ENCODE measurements at places on chromosomes 1 and 21.

DNA sequence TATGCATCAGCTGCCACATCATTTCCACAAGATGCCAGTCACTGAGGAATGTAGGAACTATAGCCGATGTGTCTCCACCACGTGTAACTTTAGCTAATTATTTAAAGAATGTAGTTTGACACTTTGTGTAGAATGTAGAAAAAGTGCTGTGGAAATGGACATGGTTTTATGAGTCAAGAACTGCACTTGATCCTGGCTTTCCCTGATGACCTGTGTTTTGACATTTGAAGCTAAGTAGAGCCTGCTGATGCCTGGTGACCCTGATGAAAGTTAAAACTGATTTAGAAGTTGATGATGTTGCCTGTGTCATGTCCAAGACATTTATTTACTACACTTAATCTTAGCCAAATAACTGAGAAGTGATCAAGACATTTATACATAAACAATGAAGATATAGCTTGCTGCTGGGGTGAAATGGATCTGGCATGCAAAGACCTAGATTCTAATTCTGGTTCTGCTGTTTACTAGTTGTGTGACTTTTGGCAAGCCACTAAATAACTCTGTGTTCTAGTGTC, 4.4 kb upstream of the OSBPL9 start:
- no peak for DNase-seq

DNA sequence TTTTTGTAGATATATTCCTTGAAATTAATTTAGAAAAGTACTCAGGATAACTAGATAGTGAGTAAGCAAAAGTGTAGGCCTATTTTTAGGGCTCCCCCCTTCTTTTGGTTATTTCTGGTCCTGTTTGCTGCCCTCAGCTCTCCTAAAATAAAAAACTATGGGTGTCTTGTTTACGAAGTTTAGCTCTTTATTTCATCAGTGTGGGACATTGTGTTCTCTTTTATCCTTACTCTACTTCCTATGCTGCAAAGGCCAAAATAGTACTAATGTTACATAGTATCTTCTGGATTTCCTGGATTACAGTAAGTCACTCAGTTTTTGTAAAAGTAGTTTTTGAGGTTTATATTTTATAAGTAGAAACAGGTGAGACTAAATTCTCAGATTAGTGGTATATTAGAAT, 15.4 kb downstream of the CEP350 start:
- no peak for DNase-seq

- DNase-seq: no peak
Observed at GRCh38 chr1:244099258-244099930, 48.3 kb downstream of the ZBTB18 start.

DNA sequence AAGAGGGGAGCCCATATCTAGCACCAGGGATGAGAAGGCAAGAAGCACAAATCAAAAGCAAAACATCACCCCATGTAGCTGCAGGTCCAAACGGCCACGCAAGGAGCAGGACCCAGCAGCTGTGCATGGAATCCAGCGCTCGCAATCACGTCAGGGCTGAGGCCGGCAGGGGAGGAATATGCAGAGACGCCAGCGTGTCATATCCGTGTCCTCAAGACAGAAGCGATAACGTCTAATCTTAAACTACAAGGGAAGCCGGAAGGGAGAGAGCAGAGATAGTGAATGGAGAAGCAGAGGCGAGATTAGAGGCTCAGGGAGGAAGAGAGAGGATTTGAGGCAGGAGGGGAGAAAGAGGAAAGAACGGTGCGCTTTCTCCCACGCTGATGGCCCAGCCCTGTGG, 39.1 kb downstream of the FBXO2 start:
- DNase-seq: no peak

DNA sequence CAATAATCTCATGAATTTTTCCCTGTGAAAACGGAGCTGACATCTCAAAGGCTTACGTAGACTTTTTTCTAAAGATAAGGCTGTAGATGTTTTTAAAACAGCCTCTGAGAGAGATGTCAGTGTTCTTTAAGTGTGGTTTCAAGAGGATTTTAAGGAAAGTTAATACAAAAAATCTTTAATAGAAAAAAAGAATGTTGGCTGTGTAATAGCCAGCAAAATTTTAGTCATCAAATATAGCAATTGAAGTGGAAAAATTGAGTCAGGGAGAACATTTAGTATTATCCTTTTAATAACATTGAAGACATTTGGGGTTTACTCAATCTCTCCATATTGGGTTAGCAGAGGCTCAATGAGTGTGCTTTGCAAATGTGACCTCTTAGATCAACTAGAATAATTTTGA, 38.6 kb upstream of the CHRM3 start:
- no peak for DNase-seq

DNA sequence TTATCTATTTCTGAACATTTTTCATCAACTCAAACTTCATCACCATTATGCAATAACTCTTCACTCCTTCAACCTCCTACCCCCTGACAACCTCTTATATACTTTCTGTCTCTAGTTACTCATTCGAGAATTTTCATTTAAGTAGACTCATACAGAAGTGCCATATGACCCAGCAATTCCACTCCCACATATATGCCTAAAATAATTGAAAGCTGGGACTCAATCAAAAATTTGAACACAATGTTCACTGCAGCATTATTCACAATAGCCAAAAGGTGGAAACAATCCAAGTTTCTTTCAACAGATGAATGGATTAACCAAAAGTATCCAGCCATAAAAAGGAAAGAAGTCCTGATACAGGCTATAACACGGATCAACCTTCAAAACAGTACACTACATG, 24.1 kb downstream of the COL11A1 start:
- no peak for DNase-seq

- DNase-seq: no peak
Observed at GRCh38 chr1:214440219-214440965, 111.0 kb downstream of the PTPN14 start.

- no peak for DNase-seq
Observed at GRCh38 chr1:116559304-116559761, 11.5 kb downstream of the CD58 start.

DNA sequence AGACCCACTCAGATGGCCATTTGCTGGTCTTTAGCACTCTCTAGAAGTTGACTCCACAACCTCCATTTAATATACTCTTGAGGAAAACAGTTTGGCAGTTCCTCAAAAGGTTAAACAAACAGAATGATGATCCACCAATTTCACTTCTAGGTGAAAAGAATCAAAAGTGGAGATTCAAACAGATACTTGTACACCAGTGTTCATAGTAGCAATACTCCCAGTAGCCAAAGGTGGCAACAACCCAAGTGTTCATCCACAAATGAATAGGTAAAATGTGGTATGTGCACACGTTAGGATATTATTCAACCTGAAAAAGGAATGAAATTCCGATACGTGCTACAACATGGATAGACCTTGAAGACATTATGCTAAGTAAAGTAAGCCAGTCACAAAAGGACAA, 6.3 kb downstream of the PRCC start:
- DNase-seq: no peak

DNA sequence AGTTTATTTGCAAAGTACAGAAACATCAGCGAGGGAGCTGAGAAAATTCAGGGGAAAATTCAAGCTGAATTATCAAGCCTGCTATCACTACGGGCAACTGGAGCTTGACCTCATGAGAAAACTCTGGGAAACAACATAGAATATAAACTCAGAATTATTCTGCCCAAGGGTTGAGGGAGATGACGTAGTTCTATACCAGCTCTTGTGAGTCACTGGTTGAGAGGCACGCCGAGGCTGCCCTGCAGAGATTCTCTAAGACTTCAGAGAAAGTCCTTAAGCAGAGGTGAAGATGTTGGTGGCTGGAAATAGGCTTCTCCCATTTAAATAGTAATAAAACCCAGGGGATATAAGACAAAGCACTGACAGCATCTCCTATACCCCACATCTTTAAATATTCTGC, 12.3 kb downstream of the SYDE2 start:
- DNase-seq: no peak

GRCh38 chr1:57848406-57848805, 424.5 kb upstream of the DAB1 start:
- no peak for DNase-seq

GRCh38 chr1:35810096-35810881, 2.5 kb downstream of the AGO4 start:
- no peak for DNase-seq

Data from GM12864 (cell line).